ENCODE measurements at places on chromosomes 12 and 14. TPM values are rescaled to one million over a fixed set of nuclear protein-coding genes. Genes with fewer than 3 reads are reported as not detected.

VRTN gene
- not detected for total RNA-seq

TESPA1 gene
- total RNA-seq = 11.7 TPM

GRCh38 chr14:71933001-71933587 is 865 bp downstream of the RGS6 start:
- no peak for DNase-seq

RNASE7 gene
- total RNA-seq = not detected

CLEC4E gene
- not detected for total RNA-seq

TSPAN11 gene
- total RNA-seq = 1.8 TPM

DNA sequence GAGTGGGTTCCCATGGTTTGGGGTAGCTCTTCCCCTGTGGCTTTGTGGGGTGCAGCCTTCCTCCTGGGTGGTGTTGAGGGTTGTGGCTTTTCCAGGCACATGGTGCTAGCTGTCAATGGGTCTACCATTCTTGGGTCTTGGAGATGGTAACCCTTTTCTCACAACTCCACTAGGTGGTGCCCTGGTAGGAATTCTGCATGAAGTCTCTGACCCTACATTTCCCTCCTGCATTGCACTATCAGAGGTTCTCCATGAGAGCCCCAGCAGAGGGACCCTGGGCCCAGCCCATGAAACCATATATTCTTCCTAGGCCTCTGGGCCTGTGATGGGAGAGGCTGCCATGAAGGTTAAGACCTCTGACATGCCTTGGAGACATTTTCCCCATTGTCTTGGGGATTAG is 1093.3 kb downstream of the SLC16A7 start:
- peak; percentile 35 for DNase-seq

- DNase-seq = no peak
Observed at GRCh38 chr12:87096082-87096585, 839.9 kb upstream of the MGAT4C start.

DNA sequence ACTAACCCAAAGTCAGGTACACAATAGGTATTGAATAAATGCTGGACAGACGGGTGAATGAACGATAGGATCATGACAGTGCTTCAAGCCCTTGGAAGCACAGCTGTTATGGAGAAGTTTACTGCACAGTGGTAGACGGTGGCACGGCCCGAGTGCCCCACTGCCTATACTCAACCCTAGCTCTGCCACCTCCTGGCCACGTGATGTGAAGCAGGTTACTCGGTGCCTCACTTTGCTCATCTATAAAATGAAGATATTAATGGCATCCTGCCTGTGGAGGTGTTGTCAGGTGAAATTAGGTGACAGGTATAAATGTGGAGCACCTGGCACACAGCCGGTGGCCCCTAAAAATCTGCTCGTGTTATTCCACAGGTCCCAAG is 5.8 kb downstream of the ASB2 start:
- peak; percentile 23 for DNase-seq

- DNase-seq = peak; percentile 35
Observed at GRCh38 chr14:104184911-104185499, 46.6 kb downstream of the KIF26A start.

DNA sequence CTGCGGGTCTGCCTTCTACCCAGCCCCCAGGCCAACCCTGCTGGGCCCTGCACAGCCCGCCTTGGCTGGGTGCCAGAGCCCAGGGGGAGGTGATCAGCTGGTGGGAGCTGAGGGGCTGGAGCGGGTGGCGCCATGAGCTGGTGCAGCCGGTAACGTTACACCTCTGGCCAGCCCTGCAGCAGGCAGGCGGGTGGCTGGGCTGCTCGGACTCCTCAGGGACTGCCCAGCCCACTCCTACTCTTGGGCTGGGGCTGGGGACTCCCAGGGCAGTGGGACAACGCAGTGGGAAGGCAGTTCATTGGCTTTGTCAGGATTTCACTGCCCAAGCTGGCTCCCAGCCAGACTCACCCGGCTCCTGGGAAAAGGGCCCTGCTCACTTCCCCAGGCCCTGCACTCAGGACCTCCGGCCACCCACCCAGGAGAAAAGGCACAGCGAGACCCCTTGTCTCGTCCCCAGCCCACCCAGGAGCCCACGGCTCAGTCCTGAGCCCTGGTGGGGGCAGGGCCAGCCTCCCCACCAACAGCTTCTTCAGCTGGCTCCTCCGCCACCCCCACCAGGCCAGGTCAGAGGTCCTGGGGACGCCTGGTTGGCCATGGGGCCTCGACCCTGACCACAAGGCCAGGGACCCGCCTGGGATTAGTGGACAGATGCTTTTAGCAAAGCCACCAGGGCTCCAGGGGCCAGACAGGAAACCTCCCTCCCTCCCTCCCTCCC is 1.0 kb downstream of the PGF start:
- no peak for DNase-seq

DNA sequence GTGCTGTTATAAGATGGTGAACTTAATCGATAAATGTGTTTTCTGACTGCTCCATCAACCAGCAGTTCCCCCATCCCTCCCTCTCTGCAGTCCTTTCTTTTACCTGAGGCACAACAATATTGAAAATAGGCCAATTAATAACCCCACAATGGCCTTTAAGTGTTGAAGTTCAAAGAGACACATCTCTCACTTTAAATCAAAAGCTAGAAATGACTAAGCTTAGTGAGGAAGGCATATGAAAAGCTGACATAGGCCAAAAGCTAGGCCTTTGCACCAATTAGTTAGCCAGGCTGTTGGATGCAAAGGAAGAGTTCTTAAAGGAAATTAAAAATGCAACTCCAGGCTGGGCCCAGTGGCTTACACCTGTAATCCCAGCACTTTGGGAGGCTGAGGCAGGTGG is 43.7 kb downstream of the SAV1 start:
- no peak for DNase-seq

ALDH6A1 gene
- 15.1 TPM for total RNA-seq

LRTM2 gene
- not detected for total RNA-seq

- no peak for DNase-seq
Observed at GRCh38 chr14:104574536-104574935, 5.0 kb upstream of the C14orf180 start.

DNA sequence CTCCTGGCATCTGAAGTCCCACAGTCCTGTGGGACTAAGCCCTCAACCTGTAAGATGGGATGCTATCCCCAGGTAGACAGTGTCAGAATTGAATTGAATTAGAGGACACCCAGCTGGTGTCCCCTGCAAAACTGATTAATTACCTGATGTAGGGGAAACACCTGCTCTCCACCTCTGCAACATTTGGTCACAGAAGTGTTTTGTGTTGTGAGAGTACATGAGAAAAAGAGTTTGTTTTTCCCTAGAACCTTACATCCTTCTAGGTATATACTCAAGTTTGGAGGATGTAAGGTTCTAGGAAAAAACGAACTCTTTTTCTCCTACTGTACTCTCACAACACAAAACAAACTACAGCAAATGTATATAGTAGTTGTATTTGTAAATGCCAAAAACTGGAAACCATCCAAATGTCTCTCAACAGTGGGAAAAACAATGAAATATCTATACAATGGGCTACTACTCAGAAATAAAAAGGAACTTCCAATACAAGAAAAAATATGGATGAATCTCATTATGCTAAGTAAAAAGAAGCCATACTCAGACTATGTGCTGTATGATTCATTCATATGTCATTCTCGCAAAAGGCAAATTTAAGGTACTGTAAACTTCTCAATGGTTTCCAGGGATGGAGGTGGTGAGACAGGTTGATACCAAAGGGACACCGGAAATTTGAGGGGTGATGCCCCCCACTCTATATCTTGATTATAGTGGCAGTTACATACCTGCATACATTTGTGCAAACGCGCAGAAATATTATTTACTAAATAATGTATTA is 160.7 kb downstream of the MED13L start:
- no peak for DNase-seq

- DNase-seq = peak; percentile 24
Observed at GRCh38 chr14:92513204-92513965, at the start of gene RIN3. TSS of gene RIN3 (plus strand) at chr14:92513781. CDS start at chr14:92513933, 152 bp downstream.
